Endothelial cell of umbilical vein (primary cell): ENCODE measurements at places on chromosomes 2 and 18. TPM values are rescaled to one million over a fixed set of nuclear protein-coding genes. Genes with fewer than 3 reads are reported as not detected.

- H3K27ac ChIP-seq: no peak overlapping the region
- H3K4me1 ChIP-seq: no peaks in the 10 kb centered on the region
- H3K36me3 ChIP-seq: no peaks in the 10 kb centered on the region
- peaks cover 12% of the 10 kb centered on the region for H3K27me3 ChIP-seq
Measured at GRCh38 chr2:26557244-26557925, 79.5 kb upstream of the OTOF start.

DNA sequence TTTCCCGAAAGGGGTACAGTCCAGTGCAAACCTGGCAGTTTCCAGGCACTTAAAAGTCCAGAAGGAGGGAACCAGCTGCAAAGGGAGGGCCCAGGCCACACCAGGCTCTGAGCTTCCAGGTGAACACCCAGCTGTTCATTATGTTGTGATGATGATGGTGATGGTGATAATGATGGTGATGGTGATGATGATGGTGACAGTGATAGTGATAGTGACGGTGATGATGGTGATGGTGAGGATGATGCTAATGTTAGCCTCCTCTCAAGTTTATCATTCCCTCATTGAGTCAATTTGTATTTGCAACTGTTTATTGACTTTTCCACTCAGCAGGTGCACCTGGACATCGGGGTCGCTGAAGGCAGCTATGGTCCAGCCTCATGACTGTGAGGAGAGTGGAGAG, 199.4 kb upstream of the ID2 start:
- H3K4me3 ChIP-seq: no peak overlapping the region
- H3K36me3 ChIP-seq: no peaks in the 10 kb centered on the region
- no peak overlapping the region for H3K27ac ChIP-seq
- H3K4me1 ChIP-seq: no peaks in the 10 kb centered on the region

CFAP210 gene
- not detected in 2 replicates for total RNA-seq

- DNase-seq: no peak
- H3K4me3 ChIP-seq: no peak overlapping the region
- no peak overlapping the region for H3K27ac ChIP-seq
- H3K36me3 ChIP-seq: no peaks in the 10 kb centered on the region
Measured at GRCh38 chr2:6309415-6310255, 556.1 kb downstream of the CMPK2 start.

ZNF804A gene
- total RNA-seq: 0.90 TPM in 1 of 2 replicates, not detected in the other

DNA sequence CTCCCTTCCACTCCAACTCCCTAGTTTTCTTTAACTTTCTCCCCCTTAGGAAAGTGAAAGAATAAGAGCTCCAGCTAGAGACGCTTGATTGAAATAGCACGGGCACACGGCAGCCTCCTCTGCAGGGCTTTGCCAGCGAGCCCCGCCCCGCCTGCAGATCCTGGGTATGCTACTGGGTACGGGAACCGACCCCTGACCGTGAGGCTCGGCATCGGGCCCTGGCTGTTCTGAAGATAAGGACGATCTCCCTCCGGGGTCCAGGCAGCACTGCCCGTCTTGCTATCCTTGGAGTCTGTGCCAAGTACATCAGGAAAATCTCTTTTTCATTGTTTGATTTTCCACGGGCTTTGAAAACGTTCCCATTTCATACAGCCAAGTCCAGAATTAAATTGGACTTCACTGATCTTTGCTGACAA, 284.5 kb downstream of the MTX2 start:
- H3K4me1 ChIP-seq: peaks cover 13% of the 10 kb centered on the region
- peak overlapping the region; percentile 48 for H3K4me3 ChIP-seq
- H3K27me3 ChIP-seq: no peaks in the 10 kb centered on the region
- peak overlapping the region; percentile 77 for H3K27ac ChIP-seq
- DNase-seq: peak; percentile 89
- no peaks in the 10 kb centered on the region for H3K36me3 ChIP-seq

- no peak overlapping the region for H3K4me3 ChIP-seq
- H3K36me3 ChIP-seq: no peaks in the 10 kb centered on the region
- no peak for DNase-seq
- no peaks in the 10 kb centered on the region for H3K4me1 ChIP-seq
Measured at GRCh38 chr2:194252127-194252526, 1404.9 kb upstream of the SLC39A10 start.

GRCh38 chr2:42238644-42239288, 69.6 kb downstream of the EML4 start:
- H3K4me1 ChIP-seq: peaks cover 11% of the 10 kb centered on the region
- H3K4me3 ChIP-seq: no peak overlapping the region
- no peaks in the 10 kb centered on the region for H3K27me3 ChIP-seq
- no peak overlapping the region for H3K27ac ChIP-seq

- no peaks in the 10 kb centered on the region for H3K27me3 ChIP-seq
- no peaks in the 10 kb centered on the region for H3K4me1 ChIP-seq
- no peak overlapping the region for H3K27ac ChIP-seq
- H3K4me3 ChIP-seq: no peak overlapping the region
- H3K36me3 ChIP-seq: peaks cover 6% of the 10 kb centered on the region
Measured at GRCh38 chr18:27985832-27986231, 191.1 kb downstream of the CDH2 start.

DNA sequence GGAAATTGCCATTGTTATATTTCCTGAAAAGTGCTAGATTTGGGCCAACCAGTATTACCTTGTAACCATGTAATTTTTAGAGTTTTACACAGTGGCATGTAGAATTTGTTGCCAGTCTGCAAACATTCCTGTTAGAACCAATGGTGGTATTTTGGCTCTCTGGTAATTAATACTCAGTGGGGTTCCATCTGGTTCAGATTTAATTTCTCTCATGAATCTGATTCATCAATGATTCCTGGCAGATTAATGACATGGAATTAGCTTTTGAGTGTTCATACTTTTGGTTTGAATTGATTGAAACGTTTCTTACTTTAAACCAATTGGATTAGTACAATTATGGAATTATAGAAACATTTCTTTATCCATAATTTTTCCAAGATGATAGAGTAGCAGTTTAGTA, 93.2 kb downstream of the MC4R start:
- H3K4me3 ChIP-seq: no peak overlapping the region
- no peaks in the 10 kb centered on the region for H3K4me1 ChIP-seq
- no peak overlapping the region for H3K27ac ChIP-seq
- H3K36me3 ChIP-seq: no peaks in the 10 kb centered on the region
- no peak for DNase-seq
- no peaks in the 10 kb centered on the region for H3K27me3 ChIP-seq

GRCh38 chr2:64586883-64587481, 62.9 kb downstream of the AFTPH start:
- peaks cover 8% of the 10 kb centered on the region for H3K4me1 ChIP-seq
- no peak overlapping the region for H3K4me3 ChIP-seq
